ENCODE measurements at places on chromosomes 12 and 14.
A peak's percentile ranks its signal among the peaks of the same experiment; 100 is the strongest.

GRCh38 chr14:98200601-98201000, 1071.4 kb downstream of the BCL11B start:
- ATAC-seq, result no peak

GRCh38 chr14:85342858-85343607, 186.9 kb upstream of the FLRT2 start:
- ATAC-seq, result no peak

GRCh38 chr14:34056046-34056445, 105.2 kb upstream of the EGLN3 start:
- ATAC-seq, result no peak

DNA sequence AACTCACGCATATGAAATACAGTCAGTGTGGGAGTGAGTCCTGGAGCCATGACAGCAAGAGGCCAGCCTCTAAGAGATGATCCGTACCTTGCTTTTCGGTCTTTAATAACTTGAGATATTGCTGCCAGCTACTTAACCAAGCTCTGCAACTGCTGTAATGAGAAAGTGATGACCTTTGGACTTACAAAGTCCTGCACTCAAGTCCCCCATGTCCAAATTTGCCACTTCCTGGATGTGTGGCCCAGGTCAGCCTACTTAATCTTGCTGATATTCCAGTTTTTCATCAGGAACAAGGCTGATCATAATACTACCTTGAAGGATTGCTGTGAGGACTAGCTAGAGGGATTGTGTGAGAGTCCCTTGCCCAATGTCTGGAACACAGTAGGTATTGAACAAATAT, 33.8 kb upstream of the DUSP6 start:
- ATAC-seq, result no peak

DNA sequence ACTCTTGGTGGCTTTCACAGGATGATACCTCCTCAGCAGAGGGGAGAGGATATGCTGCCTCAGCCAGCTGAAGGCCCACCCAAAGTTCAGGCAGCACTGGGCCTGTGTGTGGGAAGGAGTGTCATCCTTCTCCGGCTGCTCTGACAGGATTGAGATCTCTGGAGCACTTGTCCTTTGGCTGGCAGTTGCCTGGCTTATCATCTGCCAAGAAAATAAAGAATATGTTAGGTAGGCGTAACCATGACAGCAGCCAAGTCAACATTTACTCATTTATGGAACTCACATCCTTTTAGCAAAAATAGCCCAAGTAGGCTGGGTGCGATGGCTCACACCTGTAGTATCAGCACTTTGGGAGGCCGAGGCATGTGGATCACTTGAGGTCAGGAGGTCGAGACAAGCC, 68.5 kb downstream of the PPFIBP1 start:
- ATAC-seq, result peak; percentile 64

DNA sequence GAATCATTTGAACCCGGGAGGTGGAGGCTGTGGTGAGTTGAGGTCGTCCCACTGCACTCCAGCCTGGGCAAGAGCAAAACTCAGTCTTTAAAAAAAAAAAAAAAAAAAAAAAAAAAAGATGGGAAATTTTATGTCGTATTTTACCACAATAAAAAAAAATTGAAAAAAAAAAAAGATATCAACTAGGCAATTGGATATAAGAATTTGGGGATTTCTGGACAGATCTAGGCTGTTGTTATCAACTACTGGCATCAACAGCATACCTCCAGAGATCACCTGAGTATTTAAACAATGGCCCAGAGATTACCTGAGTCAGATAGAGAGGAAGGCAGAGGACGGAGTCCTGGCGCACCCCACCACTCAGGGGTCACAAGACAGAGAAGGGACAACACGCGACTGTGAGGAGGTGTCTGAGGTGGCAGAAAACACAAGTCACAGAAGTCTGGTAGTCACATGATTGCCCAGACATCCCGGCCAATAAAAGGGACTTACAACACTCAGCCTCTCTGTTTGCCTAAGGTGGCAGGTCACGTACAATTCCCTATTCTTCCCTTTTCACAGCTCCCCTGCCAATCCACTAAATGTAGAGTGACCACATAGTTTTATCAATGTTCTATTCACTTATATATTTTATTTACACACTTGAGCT, 1.8 kb downstream of the SPRING1 start:
- no peak for ATAC-seq

DNA sequence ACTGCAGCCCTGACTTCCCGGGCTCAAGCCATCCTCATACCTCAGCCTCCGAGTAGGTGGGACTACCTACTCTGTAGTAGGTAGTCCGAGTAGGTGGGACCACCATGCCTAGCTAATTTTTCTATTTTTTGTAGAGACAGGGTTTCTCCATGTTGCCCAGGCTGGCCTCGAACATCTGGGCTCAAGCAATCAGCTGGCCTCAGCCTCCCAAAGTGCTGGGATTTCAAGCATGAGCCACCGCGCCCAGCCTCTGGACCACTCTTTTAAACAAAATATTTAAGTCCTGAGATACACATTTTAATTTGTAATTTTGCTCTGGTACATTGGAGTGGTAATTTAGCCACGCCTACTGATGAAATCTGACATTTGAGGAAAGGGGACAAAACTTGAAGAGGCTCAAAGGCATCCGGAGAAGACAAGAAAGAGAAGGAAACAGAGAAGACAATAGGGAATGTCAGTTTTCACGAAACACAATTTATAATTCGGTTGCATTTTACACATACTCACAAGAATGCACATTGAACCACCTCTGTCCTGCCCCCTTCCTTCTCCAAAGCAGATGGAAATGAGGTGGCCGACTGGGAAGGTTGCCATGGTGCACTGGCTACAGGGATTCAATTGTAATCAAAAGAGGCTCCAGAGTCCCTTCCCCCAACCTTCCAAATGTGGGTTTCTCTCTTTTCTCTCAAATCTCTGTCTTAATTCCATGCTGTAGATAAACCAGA, 9.7 kb upstream of the TUBA1A start:
- ATAC-seq, result no peak
